ENCODE measurements at places on chromosomes 6 and 20. TPM values are rescaled to one million over a fixed set of nuclear protein-coding genes. Genes with fewer than 3 reads are reported as not detected.

Gene CLPSL2
- not detected for total RNA-seq

Gene DLK2
- under 0.01 TPM for total RNA-seq

Gene PHF20
- total RNA-seq, result 40.1 TPM

GRCh38 chr20:19602675-19603375 is 155.2 kb upstream of the RIN2 start:
- H3K4me1 ChIP-seq, result no peaks in the 10 kb centered on the region
- no peak for DNase-seq
- no peak overlapping the region for H3K4me3 ChIP-seq
- H3K27me3 ChIP-seq, result no peaks in the 10 kb centered on the region
- no peaks in the 10 kb centered on the region for H3K36me3 ChIP-seq
- H3K27ac ChIP-seq, result no peak overlapping the region

DNA sequence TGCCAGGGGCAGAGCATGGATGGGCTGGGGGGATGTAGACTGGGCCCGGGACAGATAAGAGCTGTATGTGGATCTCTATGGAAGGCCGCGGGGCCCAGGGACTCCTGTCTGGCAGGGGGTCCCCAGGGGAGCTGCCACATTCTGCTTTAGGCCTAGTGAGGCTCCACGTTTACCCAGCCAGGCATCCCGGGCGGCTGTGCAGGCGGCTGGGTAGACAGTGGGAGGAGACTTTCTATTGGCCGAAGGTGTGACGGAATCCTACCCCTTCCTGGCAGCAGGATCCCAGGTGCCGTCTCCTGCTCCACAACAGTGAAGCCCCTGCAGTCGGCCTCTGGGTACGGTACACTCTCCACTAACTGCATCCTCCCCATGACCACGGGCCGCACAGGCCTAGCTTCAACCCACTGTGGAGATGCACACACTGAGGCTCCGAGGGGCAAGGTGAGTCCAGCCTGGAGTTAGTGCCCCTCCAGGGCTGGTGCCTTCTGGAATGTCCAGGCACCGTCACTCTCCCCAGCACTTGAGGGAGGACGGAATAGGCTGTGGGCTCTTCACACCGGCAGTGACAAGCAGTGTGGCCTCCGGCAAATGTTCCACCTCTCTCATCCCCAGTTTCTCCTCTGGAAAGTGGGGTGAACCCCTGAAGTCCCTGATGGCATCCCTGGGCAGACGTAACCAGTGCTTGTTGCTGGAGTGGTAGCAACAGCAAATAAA is 36.8 kb upstream of the ZBP1 start:
- no peaks in the 10 kb centered on the region for H3K27me3 ChIP-seq
- no peak for DNase-seq
- H3K27ac ChIP-seq, result no peak overlapping the region
- H3K4me1 ChIP-seq, result no peaks in the 10 kb centered on the region
- no peak overlapping the region for H3K4me3 ChIP-seq

- H3K4me3 ChIP-seq, result no peak overlapping the region
- H3K27me3 ChIP-seq, result no peaks in the 10 kb centered on the region
- no peaks in the 10 kb centered on the region for H3K36me3 ChIP-seq
- no peak overlapping the region for H3K27ac ChIP-seq
- DNase-seq, result peak; percentile 40
Observed at GRCh38 chr6:119096721-119097565, 18.5 kb upstream of the FAM184A start.

- H3K27me3 ChIP-seq, result no peaks in the 10 kb centered on the region
- H3K36me3 ChIP-seq, result no peaks in the 10 kb centered on the region
- H3K4me3 ChIP-seq, result no peak overlapping the region
- DNase-seq, result peak; percentile 62
Observed at GRCh38 chr6:35583893-35584688, 71.4 kb upstream of the TULP1 start.

- no peak overlapping the region for H3K27ac ChIP-seq
- H3K27me3 ChIP-seq, result no peaks in the 10 kb centered on the region
- no peak overlapping the region for H3K4me3 ChIP-seq
- H3K36me3 ChIP-seq, result no peaks in the 10 kb centered on the region
Observed at GRCh38 chr6:11414176-11414963, 123.2 kb upstream of the TMEM170B start.

- H3K4me3 ChIP-seq, result no peak overlapping the region
- no peaks in the 10 kb centered on the region for H3K4me1 ChIP-seq
- H3K36me3 ChIP-seq, result no peaks in the 10 kb centered on the region
- no peaks in the 10 kb centered on the region for H3K27me3 ChIP-seq
Observed at GRCh38 chr6:129719692-129720091, 9.7 kb upstream of the ARHGAP18 start.

GRCh38 chr20:4788314-4788713 is 66.6 kb downstream of the PRND start:
- H3K36me3 ChIP-seq, result no peaks in the 10 kb centered on the region
- no peak overlapping the region for H3K4me3 ChIP-seq
- DNase-seq, result no peak

Data from fibroblast of lung (primary cell).